ENCODE measurements at places on chromosomes 13 and 19. TPM values are rescaled to one million over a fixed set of nuclear protein-coding genes. Genes with fewer than 3 reads are reported as not detected.

Gene SULT2A1
- total RNA-seq, result not detected

Gene LGALS14
- not detected for total RNA-seq

Gene FXYD3
- total RNA-seq, result not detected

Gene KCNRG
- total RNA-seq, result 0.85 TPM

Gene AZU1
- 9.6 TPM for total RNA-seq

- H3K27ac ChIP-seq, result no peak overlapping the region
- H3K4me1 ChIP-seq, result no peaks in the 10 kb centered on the region
- no peak for DNase-seq
Observed at GRCh38 chr13:79282976-79283375, 123.1 kb downstream of the RBM26 start.

DNA sequence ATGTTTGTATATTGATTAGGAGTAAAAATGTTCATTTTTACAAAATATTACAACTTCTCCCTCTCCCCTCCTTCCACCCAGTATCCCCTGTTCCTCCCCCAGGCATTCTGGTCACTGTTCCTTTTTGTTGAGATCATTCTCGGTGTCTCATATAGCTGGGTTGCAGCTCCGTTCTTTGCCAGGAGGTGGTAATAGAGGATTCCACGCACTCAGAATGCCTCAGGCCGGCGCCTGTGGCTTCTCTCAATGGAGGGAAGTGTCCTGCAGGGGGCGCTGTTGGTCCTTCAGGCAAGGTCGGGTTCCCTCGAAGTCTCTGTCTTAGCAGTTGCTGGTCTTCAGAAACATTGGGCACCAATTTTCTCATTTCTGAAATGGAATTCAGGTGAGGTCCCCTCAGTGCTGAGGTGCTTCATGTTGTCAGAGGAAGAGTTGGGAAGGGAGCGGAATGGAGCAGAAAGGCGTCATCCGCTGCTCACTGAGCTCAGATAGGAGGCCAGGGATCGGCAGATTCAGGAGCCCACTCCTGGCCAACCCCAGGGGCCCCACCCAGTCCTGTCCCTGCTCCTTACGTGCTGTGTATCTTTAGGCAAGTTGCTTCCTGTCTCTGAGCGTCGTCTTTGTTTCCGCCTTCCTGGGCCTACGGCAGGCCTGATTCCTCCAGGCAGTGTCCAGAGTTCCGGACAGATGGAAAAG, 10.3 kb upstream of the GARIN5A start:
- DNase-seq, result peak; percentile 70
- no peak overlapping the region for H3K4me3 ChIP-seq
- no peak overlapping the region for H3K27ac ChIP-seq
- H3K4me1 ChIP-seq, result peaks cover 10% of the 10 kb centered on the region

- no peaks in the 10 kb centered on the region for H3K36me3 ChIP-seq
- no peaks in the 10 kb centered on the region for H3K4me1 ChIP-seq
- no peaks in the 10 kb centered on the region for H3K27me3 ChIP-seq
Observed at GRCh38 chr19:34155686-34156085, 16.6 kb upstream of the LSM14A start.

GRCh38 chr13:30877335-30877734, 28.7 kb upstream of the MEDAG start:
- H3K27me3 ChIP-seq, result no peaks in the 10 kb centered on the region
- no peak overlapping the region for H3K4me3 ChIP-seq
- no peak for DNase-seq
- H3K36me3 ChIP-seq, result no peaks in the 10 kb centered on the region
- no peak overlapping the region for H3K27ac ChIP-seq

DNA sequence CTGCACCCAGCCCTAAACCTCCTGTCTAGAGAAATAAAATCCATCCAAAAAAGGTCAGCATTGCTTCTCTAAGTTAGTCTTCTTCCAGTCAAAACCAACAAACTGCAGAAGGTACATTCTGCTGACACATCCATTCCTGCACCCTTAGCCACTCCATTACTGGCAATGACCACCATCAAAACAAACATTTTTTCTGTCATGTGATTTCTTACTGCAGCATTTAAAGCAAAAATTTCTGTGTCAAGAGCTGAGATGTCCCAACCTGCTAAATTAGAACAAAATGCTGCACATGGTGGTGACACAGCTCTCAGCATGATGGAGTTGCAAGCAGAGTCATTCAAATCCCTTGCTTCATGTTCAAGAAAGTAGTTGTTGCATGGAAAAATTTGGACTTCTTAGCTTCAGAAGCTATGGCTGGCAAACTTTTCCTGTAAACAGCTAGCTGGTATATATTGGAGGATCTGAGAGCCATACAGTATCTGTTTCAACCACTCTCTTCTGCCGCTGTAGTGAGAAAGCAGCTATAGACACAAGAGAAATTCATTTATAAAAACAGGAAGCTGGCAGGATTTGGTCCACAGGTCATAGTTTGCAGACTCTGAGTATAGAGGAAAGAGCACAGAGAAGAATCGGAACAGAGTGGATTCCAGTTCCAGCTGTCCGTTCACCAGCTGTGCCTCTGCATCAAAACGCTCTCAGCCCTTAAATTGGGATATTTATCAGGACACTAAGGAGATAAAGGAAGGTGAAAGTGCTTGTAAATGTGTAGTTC, 17.4 kb downstream of the RUBCNL start:
- DNase-seq, result no peak
- peaks cover 12% of the 10 kb centered on the region for H3K4me1 ChIP-seq
- H3K27me3 ChIP-seq, result no peaks in the 10 kb centered on the region

DNA sequence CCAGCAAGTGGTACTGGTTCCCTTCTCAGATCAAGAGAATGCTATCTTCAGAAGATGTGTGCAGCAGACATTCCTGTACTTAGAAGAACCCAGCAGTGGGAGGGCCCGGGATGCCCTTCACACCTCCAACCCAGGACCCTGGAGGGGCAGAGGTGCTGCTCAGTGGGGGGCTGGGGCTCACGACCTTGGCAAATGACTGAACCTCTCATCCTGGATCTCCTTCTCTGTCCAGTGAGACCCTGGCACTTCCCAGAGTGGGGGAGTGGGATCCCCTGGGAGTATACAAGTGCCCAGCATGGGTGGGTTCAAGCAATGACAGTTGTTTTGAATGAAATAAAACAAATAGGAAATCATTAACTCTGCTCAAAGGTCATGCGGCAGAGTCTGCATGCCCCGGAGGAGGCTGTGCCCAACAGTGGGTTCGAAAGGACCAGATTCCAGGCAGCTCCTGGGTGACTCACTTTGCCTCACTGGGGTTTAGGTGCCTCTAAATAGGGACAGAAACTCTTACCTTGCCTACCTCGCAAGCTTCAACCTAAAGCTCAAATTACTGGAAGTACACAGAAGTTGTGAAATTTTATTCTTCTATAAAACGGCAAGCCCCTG, 26.9 kb downstream of the GGACT start:
- H3K27me3 ChIP-seq, result no peaks in the 10 kb centered on the region
- no peak overlapping the region for H3K27ac ChIP-seq
- H3K36me3 ChIP-seq, result no peaks in the 10 kb centered on the region
- DNase-seq, result no peak
- H3K4me3 ChIP-seq, result no peak overlapping the region

DNA sequence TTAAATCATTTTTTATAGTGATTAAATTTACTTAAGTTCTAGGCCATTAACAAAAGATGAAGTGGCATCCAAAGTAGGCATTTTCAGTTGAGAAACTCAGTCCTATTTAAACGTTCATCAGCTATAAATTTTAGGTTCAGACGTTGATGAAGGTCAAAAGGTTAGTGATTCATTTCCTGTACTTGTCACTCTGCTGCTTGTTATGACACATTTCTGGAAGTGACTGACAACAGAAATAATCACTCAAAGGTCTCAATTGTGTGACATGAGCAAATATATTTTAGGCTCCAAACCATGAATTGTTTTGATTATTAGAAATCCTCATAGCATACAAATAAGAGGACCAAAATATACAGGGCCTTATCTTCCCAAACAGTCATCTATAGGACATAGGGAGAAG, 10.3 kb upstream of the EDNRB start:
- DNase-seq, result no peak
- no peak overlapping the region for H3K27ac ChIP-seq

- DNase-seq, result no peak
- no peaks in the 10 kb centered on the region for H3K36me3 ChIP-seq
- no peaks in the 10 kb centered on the region for H3K4me1 ChIP-seq
- no peak overlapping the region for H3K4me3 ChIP-seq
- H3K27me3 ChIP-seq, result no peaks in the 10 kb centered on the region
- no peak overlapping the region for H3K27ac ChIP-seq
Observed at GRCh38 chr13:46773541-46773940, 23.4 kb downstream of the ESD start.

GRCh38 chr13:93248627-93249047, 22.0 kb downstream of the GPC6 start:
- H3K4me1 ChIP-seq, result no peaks in the 10 kb centered on the region
- no peak overlapping the region for H3K4me3 ChIP-seq
- no peak for DNase-seq
- H3K27me3 ChIP-seq, result no peaks in the 10 kb centered on the region

Measured in spleen (tissue), 13 donors.